ENCODE measurements at places on chromosomes 5 and 9.

DNA sequence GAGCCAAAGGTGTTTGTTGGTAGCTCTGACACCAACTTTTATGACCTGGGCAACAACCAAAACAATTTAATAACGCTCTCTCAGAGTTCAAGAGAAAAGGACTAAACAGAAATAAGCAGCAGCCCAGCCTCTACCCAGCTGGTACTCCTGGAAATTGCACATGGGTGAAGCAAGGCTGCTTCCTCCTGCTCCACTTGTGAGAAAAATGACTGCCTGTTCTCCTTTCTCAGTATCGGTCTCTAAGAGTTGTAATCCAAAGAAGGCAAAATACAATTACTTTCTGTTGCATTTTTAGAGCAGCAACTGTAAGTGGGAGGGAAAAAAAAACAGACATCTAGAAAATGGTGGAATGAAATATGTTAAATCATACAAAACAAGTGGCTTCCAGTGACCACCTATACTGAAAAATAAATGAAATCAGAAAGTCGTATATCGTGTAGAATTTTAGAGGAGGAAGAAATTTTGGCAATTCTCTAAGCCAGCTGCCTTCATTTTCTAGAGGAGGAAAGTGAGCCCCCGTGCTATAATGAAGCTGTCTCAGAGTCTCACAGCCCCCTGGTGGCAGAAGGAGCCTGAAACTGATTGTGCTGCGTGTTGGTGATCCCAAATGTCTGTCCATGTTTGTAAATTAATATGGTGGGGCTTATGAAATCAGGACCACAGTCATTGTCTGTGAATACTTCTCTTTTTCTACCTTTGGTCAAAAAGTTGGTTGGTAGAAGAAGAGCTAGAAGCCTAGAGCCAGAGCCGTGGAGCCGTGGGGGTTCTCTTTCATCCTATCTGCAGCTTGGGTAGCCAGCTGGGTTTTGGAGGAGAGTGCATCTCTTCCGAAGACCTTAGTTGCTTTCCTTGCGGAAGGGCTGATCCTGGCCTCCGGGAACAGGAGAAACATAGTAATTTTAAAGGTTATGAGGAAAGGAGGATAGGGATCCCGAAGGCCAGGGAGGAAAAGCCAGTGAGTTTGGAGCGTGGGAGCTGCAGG is 139.9 kb downstream of the PIP5K1B start:
- DNase-seq: peak; percentile 21

DNA sequence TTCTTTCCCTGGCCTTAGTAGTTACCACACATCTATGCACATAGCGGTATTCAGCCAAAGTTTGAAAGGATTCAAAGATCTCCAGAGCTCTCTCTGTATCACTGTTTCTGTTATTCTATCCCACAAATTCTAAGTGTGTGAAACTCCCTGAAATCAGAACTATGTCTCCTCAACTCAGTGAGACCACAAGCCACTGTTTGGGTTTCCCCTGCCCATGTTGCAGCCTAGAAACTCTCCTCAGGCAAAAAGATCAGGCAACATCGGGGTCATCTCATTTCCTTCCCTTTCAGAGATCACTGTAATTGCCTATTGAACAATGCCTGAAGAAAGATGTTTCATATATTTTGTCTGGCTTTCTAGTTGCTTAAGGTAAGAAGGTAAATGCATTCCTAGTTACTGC is 135.6 kb downstream of the TMC1 start:
- DNase-seq: no peak

- DNase-seq: peak; percentile 30
Observed at GRCh38 chr5:53479590-53480415, 626 bp upstream of the FST start.

DNA sequence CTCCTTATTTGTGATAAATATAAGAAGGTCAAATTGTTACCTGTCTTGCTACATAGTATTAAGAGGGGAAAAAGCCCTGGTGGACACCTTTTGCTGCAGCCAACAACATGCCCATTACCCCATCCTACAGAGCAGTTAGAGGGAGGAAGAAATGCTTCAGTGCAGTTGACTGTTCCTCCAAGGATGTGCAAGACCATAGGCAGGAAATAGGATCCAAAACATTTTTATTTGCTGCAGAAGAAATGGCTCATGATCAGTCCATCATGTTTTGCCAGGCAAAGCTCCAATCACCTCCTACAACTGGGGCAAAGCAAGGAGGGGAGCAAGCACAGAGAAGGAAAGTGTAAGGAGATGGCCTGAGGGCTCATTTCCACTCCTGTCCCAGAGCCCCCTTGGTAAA is 399.1 kb upstream of the PIK3R1 start:
- DNase-seq: no peak

DNA sequence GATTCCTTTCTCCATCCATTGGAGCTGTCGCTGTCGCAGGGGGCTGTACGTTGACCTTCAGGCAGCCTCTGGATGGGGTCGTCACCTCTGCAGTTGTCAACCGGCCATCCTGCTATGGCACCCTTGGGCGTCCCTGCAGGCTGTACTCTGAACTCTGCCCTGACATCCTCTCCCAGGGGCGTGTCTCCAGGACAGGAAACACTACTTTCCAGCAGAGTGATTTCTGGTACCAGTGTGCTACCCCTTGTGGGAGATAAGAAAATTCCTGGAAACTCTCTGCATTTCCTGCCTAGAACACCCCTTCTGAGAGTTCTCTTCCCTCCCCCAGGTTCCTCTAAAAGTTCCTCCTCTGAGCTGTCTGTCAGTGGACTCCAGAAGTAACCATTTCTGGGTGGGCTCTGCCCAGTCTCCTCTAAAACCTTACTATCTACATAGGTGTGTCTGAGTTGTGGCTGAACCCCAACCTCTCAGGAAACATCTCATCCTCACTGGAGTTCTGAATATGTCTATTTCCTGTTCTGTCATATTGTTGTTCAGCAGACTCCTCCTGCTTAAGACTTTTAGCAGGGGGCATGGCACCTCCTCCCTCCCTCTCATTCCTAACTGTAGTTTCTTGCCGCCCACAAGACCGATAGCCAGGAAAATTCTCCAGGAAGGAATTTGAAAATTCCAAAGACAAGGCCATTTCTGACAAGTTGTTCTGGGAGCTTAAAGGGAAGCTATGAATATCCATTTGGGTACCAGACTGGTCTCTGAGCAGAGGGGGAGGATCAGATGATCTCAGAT is 145.3 kb upstream of the RASEF start:
- no peak for DNase-seq
